ENCODE measurements at places on chromosomes 2 and 18. TPM values are rescaled to one million over a fixed set of nuclear protein-coding genes. Genes with fewer than 3 reads are reported as not detected.

ACVR1C gene
- 2.4 TPM for total RNA-seq

CGREF1 gene
- 1.1 TPM for total RNA-seq

PPIG gene
- total RNA-seq: 56.7 TPM

DNA sequence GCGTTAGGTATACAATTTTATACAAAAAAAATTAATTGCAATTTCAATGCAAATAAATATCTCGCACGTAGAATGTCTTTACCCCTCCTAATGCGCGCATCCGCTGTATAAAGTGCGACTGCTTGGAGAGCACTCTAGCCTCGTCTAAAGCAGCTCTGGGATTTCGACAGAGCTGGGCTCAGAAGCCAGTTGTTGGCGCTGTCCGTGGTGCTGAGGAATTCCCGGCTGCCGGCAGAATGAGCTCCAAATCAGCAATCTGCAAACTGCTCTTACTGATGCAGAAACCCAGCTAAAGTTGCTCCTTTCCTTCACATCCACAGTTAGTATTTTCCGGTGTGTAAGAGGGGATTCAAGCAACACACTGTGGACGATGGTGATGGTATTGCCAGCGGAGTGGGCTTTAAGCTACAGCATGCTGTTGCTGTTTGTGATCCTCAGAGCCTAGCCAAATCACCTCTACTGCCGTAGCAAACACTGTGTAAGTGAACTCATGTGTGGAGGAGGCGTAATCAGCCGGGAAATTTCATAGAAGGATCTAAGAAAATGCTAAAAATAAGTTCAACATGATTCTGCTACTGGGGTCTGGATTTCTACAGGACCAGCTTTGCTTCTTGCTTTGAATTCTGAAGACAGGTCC lies at the start of gene VWC2L:
Gene VWC2L, plus strand, starts transcription at position 137 of the 637 bp plus-strand sequence. CDS start 3,140 bp downstream, outside the sequence.
- peak; percentile 45 for DNase-seq
- H3K36me3 ChIP-seq: no peaks in the 10 kb centered on the region
- no peak within 1 kb of the TSS for H3K4me3 ChIP-seq
- no peaks in the 10 kb centered on the region for H3K4me1 ChIP-seq
- no peak within 1 kb of the TSS for H3K27ac ChIP-seq
- H3K27me3 ChIP-seq: no peaks in the 10 kb centered on the region

DNA sequence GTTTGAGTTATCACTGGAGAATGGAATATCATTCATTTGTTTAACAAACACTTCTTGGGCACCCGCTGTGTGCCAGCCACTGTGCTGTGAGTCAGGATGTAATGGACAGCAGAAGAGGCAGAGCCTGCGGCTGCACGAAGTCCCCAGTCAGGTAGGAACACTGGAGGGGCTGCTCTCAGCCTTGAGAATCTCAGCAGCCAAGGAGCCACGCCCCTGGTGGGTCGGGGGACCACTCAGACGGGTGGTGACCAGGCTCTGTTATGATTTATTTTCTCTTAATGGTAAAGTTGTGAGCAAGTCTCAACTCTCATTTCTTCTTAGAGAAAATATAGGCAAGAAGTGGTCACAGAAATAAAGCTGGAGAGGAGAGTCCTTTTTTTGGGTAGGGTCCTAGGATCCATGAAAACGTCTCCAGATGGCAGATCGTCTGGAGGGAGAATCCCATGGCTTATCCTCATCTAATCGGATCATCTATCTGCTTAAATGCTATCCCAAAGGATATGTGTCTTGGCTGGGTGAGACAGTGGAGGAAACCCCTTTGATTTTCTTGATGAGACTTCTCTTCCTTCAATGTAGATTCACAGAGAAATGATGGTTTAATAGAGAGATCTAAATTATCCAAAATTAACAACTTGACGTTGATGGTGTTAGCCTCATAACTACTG lies 129.1 kb upstream of the LGALSL start:
- peaks cover 38% of the 10 kb centered on the region for H3K4me1 ChIP-seq
- peak overlapping the region; percentile 38 for H3K27ac ChIP-seq
- H3K36me3 ChIP-seq: no peaks in the 10 kb centered on the region
- no peak overlapping the region for H3K4me3 ChIP-seq

DNA sequence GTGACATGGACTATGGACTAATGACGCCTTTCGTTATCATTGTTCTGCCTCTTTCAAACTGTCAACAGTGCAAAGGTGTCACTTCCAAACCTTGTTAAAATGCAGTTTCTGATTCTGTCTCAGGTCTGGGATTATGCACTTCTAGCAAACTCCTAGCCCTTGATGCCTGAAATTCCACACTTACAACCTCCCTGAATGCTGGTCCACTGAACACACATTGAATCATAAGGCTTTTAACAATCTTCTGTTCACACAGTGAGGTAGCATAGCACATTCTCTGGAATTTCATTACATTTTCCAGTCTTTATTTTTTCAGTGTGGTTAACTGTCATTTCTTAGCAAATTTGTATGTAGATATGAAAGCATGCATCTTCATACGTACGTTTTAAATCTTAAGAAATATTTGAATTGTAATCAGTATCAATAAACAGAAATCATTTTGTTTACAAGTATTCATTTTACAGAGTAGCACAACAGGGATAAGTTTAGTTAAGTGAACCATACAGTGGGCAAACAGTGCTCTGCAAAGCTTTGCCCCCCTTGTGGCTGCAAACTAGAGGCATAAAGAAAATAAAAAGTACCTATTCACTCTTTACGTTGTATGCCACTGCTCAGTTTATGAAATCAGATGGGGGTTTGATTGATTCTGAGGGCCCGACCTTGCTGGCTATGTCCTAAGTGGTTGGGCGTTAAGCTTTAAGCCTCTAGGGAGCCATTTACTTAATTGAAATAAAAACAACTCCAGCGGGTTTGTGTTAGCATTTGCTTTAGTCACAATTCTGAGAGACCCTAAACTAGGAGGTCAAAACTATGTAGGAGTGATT lies 250.8 kb downstream of the LRRTM1 start:
- H3K4me1 ChIP-seq: no peaks in the 10 kb centered on the region
- no peak overlapping the region for H3K4me3 ChIP-seq
- H3K27me3 ChIP-seq: no peaks in the 10 kb centered on the region
- no peak overlapping the region for H3K27ac ChIP-seq
- H3K36me3 ChIP-seq: no peaks in the 10 kb centered on the region

DNA sequence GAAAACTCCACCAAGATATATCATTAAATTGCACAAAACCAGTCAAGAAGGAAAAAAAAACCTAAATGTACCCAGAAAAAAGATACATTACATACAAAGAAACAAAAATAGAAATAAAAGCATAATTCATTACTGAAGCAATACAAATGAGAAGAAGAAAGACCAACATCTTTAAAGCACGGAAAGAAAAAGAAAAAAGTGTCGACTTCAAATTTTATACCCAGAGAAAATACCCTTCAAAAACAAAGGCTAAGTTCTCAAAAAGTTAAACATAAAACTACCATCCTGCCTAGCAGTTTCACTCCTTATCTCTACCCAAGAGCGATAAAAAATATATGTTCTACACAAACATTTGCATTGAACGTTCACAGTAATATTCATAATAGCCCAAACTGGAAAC lies 82.0 kb downstream of the ATAD2B start:
- peaks cover 23% of the 10 kb centered on the region for H3K36me3 ChIP-seq
- no peak overlapping the region for H3K27ac ChIP-seq
- no peak for DNase-seq

GRCh38 chr2:74007121-74007520 lies 22.4 kb downstream of the TET3 start:
- peaks cover 2% of the 10 kb centered on the region for H3K36me3 ChIP-seq
- no peak for DNase-seq
- H3K4me3 ChIP-seq: no peak overlapping the region

DNA sequence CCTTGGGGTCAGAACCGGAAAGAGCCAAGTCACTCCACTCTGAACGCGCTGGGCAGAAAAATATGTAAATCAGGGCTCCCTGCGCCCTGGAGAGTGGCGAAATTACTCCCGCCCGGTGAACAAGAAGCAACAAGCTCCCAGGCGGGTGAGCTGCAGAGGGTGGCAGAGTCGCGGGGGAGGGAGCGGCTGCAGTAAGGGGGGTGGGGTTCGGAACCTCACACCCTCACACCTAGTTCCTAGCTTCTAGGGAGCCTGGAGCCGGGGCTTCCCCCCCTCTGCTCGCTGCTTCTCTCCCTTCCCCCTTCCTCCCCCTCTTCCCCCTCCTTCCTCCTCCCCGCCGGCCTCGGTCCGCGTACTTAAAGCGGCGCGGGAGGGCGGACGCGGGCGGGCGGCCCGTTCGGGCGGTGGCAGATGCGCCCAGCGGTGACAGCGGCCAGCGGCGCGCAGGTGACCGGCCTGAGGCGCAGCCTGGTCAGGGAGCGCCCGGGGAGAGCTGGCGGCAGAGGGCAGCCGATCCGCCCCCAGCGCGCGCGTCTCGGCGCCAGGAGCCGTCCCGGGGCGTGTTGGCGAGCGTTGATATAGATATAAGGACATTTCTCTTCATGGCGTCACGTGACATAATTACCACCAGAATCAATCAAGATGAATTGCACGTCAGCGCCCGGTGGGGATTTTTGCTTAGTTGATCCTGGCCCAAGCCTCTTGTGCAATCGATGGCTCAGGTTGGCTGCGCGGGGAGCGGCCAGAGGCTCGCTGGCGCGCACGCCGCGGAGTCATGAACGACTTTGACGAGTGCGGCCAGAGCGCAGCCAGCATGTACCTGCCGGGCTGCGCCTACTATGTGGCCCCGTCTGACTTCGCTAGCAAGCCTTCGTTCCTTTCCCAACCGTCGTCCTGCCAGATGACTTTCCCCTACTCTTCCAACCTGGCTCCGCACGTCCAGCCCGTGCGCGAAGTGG lies at the start of gene HOXD11:
Gene HOXD11, plus strand, starts transcription at position 700 of the 959 bp plus-strand sequence. Its CDS starts 76 bp downstream, at position 776.
- peaks cover 5% of the 10 kb centered on the region for H3K36me3 ChIP-seq
- DNase-seq: no peak
- peak within 1 kb of the TSS; percentile 75 for H3K27ac ChIP-seq
- H3K27me3 ChIP-seq: peaks cover 85% of the 10 kb centered on the region
- peaks cover 10% of the 10 kb centered on the region for H3K4me1 ChIP-seq

- H3K4me1 ChIP-seq: peaks cover 4% of the 10 kb centered on the region
- peaks cover 10% of the 10 kb centered on the region for H3K27me3 ChIP-seq
- no peak for DNase-seq
- H3K27ac ChIP-seq: no peak overlapping the region
- H3K36me3 ChIP-seq: no peaks in the 10 kb centered on the region
These were observed 95.8 kb upstream of the MAP4K3 start for GRCh38 chr2:39532933-39533332.

- H3K4me3 ChIP-seq: no peak overlapping the region
- H3K27ac ChIP-seq: no peak overlapping the region
- no peak for DNase-seq
- peaks cover 17% of the 10 kb centered on the region for H3K36me3 ChIP-seq
- H3K27me3 ChIP-seq: no peaks in the 10 kb centered on the region
- peaks cover 6% of the 10 kb centered on the region for H3K4me1 ChIP-seq
These were observed 14.1 kb downstream of the CTDP1 start for GRCh38 chr18:79693561-79694205.

DNA sequence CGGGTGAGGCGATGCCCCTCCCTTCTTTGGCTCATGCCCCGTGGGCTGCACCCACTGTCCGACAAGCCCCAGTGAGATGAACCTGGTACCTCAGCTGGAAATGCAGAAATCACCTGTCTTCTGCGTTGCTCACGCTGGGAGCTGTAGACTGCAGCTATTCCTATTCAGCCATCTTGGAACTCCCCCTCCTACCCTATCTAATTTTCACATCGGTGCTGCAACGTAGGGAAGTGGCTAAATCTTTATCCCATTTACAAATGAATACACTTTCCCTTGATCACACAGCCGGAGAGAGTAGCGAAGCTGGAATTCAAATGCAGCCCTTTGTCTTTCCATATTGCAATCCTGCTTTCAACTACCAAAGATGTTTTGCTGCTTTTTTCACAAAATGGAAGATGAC lies 1.4 kb upstream of the TMEM247 start:
- peaks cover 16% of the 10 kb centered on the region for H3K27me3 ChIP-seq
- peak; percentile 15 for DNase-seq
- no peak overlapping the region for H3K27ac ChIP-seq
- no peak overlapping the region for H3K4me3 ChIP-seq
- peaks cover 23% of the 10 kb centered on the region for H3K4me1 ChIP-seq
- no peaks in the 10 kb centered on the region for H3K36me3 ChIP-seq

DNA sequence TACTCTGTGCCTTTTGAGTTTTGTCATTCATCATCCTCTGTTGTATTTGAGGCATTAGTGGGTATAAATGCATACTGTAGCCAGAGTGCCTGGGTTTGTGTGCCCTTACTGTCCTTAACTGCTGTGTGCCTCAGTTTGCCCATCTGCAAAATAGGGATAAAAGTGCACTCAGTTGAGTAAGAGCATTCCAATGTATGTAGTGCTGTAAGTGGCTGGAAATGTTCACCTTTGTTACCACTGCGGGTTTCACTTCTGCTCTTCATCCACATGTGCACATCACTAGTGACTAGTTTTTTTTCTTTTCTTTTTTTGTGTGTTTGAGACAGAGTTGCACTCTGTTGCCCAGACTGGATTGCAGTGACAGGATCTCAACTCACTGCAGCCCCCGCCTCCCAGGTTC lies 39.9 kb downstream of the PLEKHB2 start:
- H3K27me3 ChIP-seq: no peaks in the 10 kb centered on the region
- H3K36me3 ChIP-seq: peaks cover 34% of the 10 kb centered on the region
- DNase-seq: no peak
- no peak overlapping the region for H3K4me3 ChIP-seq
- H3K4me1 ChIP-seq: peaks cover 7% of the 10 kb centered on the region
- H3K27ac ChIP-seq: no peak overlapping the region

DNA sequence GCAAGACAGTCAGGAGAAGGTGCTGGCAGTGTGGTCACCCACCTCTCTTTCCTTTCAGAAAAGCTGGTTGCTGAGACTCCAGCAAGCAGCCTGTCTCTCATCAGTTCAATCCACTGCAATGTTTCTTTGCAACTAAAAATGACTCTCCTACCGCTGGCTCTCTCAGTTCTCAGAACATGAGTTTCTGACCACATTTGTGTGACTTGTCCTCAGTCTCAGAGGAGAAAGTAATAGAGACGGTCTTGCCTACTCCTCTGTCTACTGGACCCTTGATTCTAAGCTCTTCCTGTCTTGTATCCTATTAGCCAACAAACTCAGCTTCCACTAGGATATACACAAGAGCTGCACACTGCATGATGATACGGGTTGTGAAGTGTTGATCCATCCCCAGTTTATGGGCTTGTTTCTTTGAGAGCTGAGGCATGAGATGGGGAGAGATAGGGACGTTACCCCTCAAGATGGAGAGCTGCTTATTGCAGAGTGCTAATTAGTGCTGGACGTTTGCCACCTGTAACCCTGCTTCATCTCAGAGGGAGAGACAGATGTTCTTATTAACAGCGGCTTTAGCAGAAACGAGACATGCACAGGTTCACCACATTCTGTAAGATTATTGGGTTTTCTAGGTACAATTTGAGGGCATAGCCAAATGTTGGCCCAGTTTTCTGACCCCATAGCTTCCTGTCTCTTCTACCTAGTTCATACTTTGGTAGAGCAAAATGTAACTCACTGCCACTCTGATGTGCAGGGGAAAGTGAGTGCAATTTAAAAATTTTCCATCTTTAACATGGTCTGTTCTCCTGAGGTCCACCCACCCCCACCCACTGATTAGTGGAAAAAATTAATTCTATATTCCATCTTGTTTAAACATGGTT lies 32.4 kb upstream of the YWHAQ start:
- H3K4me3 ChIP-seq: peak overlapping the region; percentile 9
- DNase-seq: no peak
- H3K27me3 ChIP-seq: peaks cover 8% of the 10 kb centered on the region
- H3K27ac ChIP-seq: peak overlapping the region; percentile 73

GRCh38 chr2:208254871-208255556 lies at the start of gene IDH1:
Gene IDH1 (minus strand): TSS chr2:208255071. CDS start chr2:208251551, 3,520 bp downstream.
- no peaks in the 10 kb centered on the region for H3K27me3 ChIP-seq
- peak; percentile 94 for DNase-seq
- peaks cover 21% of the 10 kb centered on the region for H3K4me1 ChIP-seq
- H3K36me3 ChIP-seq: peaks cover 27% of the 10 kb centered on the region

Data from activated CD8-positive, alpha-beta memory T cell treated with anti-CD3 and anti-CD28 coated beads, Interleukin-2, amount 10 ng/mL, durations not matched to agents 7 days and 5 days (primary cell).